ENCODE measurements at places on chromosomes 3 and 15.
A peak's percentile ranks its signal among the peaks of the same experiment; 100 is the strongest.

- peak; percentile 26 for DNase-seq
These were observed 260.3 kb upstream of the TPM1 start for GRCh38 chr15:62782071-62782841.

- DNase-seq: peak; percentile 72
These were observed 22.5 kb downstream of the POPDC2 start for GRCh38 chr3:119637679-119638477.

DNA sequence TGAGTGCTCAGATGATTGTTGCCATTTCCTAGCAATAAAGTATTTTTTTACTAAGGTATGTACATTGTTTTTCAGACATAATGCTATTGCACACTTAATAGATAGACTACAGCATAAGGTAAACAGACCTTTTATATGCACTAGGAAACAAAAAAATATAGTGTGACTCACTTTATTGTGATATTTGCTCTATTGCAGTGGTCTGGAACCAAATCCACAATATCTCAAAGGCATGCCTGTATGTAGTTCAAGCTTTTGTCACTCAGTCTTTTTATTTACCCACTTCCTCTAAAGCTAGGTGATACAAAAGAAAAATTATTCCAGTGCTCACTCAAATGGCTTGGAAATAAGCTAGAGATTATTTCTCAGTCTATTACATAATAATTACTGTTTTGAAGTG, 209.9 kb upstream of the VEPH1 start:
- no peak for DNase-seq

DNA sequence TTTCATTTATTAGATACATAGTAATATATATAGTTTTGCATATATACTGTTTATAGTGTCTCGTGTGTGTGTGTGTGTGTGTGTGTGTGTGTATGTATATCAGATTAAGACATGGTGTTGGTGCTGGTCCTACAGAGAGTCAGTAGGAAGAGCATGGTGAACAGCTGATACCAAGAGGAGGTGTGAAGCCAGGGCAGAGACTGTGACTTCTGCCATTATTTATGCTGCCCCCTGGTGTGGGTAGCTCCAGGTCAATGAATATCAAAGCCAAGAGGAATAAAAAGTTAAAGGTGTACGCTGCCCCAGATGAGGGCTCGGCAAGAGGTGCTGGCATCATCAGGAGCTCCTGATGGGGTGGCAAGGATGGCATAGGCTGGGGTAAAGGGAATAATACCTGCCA, 299.5 kb upstream of the RASGRP1 start:
- no peak for DNase-seq

DNA sequence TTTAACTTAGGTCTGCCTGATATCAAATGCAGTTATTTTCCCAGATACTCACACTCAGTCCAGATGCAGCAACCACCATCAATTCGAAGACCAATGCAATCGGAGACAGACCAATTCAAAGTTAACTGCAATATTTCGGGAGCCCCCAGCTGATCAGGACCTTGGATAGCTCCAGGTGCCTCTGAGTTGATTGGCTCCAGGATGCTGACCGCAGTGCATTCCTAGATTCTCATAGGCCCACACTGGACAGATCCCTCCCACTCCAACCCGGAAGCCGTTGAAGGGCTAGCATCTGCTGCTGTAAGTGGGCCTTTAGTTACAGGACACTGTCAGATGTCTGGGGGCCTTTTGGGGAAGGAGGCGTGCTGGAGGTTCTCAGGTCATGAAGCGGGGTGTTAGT, 89.5 kb upstream of the ATP2B2 start:
- DNase-seq: peak; percentile 42

GRCh38 chr3:186821429-186822387, 15.4 kb upstream of the RFC4 start:
- DNase-seq: peak; percentile 64

DNA sequence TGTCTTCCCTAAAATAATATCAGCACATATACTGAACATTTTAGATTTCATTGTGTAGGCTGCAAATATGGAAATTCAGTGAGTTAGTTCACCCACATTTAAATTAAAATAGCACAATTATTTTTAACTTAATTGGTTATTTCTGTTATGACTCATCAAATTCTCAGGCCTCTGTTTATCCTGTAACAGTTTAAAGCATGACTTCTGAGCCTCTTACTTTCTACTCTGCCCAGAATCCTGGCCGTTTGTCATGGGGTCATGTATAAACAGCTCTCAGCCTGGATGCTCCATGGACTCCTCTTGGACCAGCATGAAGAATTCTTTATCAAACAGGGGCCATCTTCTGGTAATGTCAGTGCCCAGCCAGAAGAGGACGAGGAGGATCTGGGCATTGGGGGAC, 12.2 kb downstream of the TUBGCP4 start:
- DNase-seq: no peak

DNA sequence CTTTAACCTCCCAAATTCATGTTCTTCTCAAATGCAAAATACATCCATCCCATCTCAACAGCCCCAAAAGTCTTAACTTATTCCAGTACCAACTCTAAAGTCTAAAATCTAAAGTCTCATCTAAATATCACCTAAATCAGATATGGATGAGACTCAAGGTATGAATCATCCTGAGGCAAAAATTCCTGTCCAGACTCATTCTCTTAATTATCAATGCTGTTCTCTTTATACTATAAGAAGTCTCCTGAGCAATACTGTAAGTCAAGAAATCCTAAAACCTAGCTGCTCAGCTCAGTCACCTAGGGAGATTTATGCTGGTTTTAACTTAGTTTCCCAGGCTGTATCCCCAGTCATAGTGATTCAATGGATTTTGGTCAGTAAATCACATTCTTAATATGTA, 11.1 kb downstream of the RAD18 start:
- DNase-seq: no peak

DNA sequence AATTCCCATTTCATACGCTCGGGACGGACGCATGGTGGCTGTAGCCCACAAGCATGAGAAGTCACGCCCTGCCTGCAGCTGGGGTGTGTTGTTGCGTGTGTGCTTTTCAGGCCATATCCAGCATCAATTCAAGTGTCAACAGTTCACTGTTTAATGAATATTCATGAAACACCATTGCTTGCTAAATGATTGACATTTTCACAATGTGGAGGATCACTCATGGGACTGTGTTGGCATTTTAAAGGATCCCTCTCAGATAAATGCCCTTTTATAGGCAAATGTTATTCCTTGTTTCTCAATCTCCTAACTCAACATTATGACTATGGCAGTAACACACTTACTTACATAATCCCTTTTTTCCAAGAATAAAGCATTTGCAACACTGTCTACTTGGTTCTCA, 511.3 kb downstream of the GABRG3 start:
- no peak for DNase-seq

- no peak for DNase-seq
These were observed 34.6 kb downstream of the NBEAL2 start for GRCh38 chr3:47014036-47014435.

- DNase-seq: no peak
These were observed 17.3 kb downstream of the ZDHHC19 start for GRCh38 chr3:196193736-196194541.

DNA sequence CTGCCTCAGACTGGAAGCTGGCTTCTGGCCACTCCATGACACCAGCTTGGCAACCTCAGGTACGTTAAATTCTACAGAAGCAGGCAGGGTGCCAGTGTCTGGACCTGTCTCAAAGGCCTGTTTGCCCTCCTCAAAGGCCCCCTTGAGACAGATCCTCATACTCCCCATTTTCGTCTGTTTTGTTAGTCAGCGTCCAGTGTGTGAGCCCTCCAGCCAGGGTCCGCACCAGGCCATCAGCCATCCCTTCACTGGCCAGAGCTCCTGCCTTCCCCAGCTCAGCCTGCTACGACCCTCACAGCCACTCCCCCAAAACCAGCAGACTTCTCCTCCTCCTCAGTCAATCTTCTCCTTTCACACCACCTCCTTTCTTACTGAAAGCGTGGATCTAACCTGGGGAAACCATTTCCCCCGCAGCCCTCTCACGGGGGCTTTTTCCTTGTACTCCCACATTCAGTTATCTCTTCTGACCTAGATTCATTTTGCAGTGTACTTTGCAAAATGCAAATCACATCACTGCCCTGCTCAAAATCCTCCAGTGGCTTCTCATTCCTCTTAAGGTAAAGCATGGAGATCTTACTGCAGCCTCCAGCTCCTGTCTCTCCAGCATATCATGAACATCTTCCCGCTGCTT, 66.1 kb upstream of the CTDSPL start:
- DNase-seq: no peak

- no peak for DNase-seq
These were observed 85.3 kb upstream of the CLDN18 start for GRCh38 chr3:137924628-137925027.

DNA sequence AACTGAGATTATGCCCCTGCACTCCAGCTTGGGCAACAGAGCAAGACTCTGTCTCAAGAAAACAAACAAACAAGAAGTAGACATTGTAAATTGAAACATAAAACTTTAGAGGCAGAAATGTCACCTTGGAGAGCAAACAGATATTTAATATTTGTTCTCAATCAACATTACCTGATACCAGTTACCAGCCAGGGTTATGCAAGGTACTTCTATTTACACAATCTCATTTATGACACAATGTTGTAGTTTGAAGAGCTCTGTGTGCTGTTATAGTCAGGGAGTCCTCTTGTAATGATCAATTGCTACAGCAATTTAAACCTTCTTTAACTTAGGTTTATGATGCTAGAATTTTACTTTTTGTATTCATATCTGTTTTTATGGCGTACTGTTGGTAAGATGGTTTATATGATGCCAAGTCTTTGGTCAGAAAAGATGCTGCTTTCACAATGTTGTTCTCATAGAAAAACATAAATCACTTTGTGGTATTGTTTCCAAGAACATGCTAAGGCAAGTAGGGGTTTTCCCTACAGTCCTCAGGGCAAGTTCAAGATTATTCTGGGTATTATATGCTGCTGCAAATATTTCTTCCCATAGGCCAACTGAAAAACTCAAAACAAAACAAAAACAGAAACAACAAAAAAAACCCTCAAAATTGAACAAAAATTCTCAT, 173.5 kb downstream of the TNIK start:
- DNase-seq: peak; percentile 72

- no peak for DNase-seq
These were observed 4.0 kb downstream of the NPTN start for GRCh38 chr15:73628976-73629797.

- DNase-seq: peak; percentile 7
These were observed 9.3 kb upstream of the TOPAZ1 start for GRCh38 chr3:44232407-44232806.

DNA sequence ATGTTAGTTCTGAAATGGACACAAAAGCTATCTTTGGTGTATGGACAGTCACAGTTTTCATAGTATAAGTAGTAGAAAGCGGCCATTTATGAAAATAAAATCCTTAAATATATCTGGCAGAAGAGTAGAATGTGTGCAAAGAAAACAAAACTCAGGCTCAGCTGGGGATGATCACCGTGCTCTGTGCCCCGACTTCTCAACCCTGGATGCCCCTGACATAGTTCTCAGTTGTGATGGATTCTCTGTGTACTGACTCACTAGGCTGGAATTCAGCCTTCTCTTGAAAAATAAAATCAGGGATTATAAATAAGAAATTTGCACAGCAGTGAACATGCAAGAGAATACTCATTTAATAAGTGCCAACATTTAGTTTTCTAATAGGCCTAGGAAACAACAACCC, 925.1 kb upstream of the NR2F2 start:
- DNase-seq: no peak

- DNase-seq: no peak
These were observed 79.4 kb downstream of the PEX5L start for GRCh38 chr3:179957264-179957845.

DNA sequence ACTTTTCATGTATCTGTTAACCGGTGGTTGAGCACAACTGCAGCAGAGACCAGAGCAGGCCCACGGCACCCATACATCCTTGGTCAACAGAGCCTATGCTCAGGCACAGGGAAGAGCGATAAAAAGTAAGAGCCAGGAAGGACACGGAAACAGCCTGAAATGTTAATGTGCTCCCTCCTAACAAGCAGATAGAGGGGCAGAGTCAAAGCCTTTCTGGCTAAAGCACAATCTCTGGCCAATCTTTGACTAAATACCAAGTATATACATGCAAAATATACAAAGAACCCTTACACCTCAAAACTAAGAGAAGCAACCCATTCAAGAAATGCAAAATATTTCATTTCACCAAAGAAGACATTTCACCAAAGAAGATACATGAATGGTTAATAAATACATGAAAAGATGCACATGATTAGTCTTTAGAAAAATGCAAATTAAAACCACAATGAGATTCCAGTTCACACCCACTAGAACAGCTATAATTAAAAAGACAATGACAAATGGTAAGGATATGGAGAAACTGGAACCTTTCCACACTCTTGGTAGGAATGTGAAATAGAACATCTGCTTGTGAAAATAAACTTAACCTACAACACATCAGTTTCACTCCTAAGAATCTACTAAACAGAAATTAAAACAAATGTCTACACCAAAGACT, 88.0 kb downstream of the OSBPL10 start:
- no peak for DNase-seq

- DNase-seq: no peak
These were observed 268.0 kb downstream of the LPP start for GRCh38 chr3:188421836-188422540.

DNA sequence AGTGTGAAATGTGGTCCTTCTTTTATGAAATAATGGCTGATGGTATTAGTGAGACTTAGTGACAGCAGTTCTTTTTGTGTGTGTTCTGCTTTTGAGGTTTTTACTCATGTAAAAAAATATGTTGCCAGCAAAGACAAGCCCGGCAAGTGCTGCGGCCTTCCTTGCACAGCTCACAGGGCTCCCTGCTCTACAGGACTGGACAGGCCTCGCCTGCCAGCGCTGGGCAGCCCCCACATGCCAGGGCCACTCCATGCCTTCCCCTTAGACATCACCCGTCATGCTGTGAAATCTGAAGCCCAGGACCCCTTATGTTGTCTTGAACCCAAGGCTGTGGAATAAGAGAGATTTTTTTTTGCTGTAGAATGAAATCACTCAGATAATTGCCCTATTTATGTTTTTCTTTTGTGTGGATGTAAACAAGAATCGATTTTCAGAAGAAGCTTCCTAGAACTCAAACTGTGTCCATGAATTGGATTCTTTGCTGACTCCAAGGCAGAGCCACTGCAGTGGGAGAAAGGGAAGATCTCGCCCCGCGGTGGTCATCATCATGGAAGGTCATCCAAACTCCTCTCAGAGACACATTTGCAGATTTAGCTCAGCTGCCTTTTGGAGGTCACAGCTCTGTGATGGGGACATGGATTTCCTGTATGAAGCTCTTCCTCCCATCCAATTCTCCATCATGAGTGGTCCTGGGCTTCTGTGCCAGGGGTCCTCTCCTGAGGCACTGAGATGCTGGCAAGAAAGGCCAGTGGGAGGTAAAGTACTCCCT, 150.8 kb downstream of the ATP10A start:
- DNase-seq: no peak

- DNase-seq: peak; percentile 87
These were observed 77.8 kb downstream of the NBEAL2 start for GRCh38 chr3:47057212-47057671.
